ENCODE measurements at places on chromosomes 5 and 9.
A peak's percentile ranks its signal among the peaks of the same experiment; 100 is the strongest.

DNA sequence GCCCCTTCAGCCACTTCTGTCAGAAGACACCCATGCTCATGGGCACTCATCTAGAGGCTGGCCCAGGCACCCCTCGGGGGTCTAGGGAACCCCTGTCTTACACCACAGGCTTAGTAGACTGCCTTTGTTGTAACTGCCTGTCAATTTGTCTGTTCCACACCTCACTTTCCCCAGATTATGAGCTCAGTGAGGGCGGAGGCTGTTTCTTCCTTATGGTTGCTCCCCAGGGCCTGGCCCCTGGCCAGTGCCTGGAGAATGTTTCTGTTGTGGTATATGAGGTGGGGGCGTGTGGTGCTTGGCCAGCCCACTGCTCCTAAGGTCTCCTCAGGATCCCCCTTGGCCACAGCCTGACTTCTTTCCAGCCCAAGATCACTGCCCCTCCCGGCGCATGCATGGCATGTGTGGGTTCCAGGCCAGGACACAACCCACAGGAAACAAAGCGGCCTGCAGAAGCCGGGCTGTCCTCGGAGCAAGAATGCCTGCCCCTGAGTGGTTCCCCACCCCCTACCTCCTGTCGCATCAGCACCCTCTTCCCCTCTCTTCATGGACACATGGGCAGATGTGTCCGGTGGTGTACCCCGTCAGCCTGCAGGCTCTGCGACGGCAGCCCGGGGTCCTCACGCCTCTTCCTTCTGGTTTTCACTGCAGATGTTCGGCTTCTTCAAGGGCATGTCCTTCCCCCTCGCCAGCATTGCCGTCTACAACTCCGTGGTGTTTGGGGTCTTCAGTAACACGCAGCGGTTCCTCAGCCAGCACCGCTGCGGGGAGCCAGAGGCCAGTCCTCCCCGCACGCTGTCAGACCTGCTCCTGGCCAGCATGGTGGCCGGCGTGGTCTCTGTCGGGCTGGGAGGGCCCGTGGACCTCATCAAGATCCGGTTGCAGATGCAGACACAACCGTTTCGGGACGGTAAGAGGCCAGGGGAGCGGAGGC is 17.7 kb downstream of the SLC25A48 start:
- H3K4me3 ChIP-seq: no peak overlapping the region
- peaks cover 6% of the 10 kb centered on the region for H3K27me3 ChIP-seq
- no peak overlapping the region for H3K27ac ChIP-seq
- H3K36me3 ChIP-seq: no peaks in the 10 kb centered on the region
- H3K4me1 ChIP-seq: no peaks in the 10 kb centered on the region

- no peak overlapping the region for H3K27ac ChIP-seq
- no peaks in the 10 kb centered on the region for H3K4me1 ChIP-seq
- no peak overlapping the region for H3K4me3 ChIP-seq
- H3K36me3 ChIP-seq: no peaks in the 10 kb centered on the region
- no peak for DNase-seq
- no peaks in the 10 kb centered on the region for H3K27me3 ChIP-seq
These were observed 234.2 kb upstream of the ADAMTS16 start for GRCh38 chr5:4905674-4906520.

- H3K4me1 ChIP-seq: peaks cover 6% of the 10 kb centered on the region
- no peaks in the 10 kb centered on the region for H3K36me3 ChIP-seq
- H3K4me3 ChIP-seq: no peak overlapping the region
- H3K27ac ChIP-seq: no peak overlapping the region
- H3K27me3 ChIP-seq: peaks cover 26% of the 10 kb centered on the region
These were observed 3.2 kb downstream of the ADAMTS12 start for GRCh38 chr5:33888587-33888986.

DNA sequence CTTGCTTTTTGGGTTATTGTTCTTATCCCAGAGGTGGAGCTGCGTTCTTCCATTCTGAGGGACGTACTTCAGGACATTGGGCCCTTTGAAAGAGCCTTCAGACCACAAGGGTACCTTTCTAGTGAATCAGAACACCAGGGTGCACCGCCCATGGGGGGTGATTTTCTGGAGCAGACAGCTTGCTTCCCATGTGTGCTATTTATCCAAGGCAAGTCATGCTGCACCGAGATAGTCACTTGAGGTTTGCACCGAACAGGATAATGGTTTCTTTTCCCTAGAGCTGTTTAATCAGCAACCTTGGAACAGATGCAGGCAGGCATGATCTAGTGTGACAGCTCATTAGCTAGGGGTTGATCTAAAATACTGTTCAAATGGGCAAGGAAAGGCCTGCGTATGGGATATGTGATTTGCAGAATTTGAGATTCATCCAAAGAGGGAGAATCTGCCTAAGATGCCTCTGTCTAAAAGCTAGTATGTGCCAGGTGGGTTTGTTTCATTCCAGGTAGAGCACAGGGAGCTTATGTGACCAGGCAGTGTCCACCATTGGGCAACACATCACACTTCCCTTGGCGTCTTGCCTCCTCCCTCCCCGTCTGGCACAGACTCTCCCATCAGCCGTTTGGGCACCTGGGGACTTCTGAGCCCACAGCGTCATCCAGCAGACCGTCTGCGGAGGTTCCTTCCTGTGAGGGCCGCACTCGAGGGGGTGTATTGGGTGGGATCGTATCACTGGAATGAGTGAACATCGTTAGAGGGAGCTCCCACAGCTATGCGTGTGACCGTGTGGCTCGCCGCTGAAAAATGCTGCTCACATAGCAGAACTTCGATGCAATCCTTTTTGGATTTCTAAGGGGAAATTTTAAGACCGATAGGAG is 23.0 kb downstream of the ABL1 start:
- no peak for DNase-seq
- H3K27me3 ChIP-seq: no peaks in the 10 kb centered on the region
- H3K4me3 ChIP-seq: no peak overlapping the region
- peaks cover 6% of the 10 kb centered on the region for H3K36me3 ChIP-seq
- H3K27ac ChIP-seq: no peak overlapping the region

DNA sequence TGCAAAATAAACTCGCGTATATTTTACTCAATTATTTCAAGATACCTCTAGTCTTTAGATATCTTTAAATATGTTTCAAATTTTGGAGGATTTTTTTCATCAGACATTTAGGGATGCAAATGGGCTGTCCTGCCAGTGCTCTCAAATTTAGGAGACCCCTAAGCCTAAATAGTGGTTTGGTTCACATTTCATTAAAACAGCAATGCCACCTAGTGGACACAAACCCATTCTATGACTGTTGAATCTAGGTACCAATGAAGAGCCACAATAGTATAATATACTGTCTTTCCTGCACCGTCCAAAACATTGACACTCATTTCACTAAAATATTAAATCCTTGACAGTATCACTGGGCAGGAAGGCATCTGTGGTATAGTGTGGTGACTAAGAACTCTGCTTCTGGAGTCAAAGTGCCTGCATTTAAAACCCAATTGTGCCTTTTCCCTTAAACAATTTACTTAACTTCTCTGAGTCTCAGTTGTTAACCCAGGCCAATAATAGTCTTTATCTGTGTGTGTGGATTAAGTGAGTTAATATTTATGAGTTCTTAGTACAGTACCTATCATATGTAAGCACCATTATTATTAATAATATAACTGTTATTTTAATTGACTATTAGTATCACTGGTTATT is 148.0 kb downstream of the RORB start:
- H3K27me3 ChIP-seq: peaks cover 3% of the 10 kb centered on the region
- no peak overlapping the region for H3K4me3 ChIP-seq
- H3K36me3 ChIP-seq: no peaks in the 10 kb centered on the region
- H3K27ac ChIP-seq: no peak overlapping the region
- no peaks in the 10 kb centered on the region for H3K4me1 ChIP-seq

GRCh38 chr9:68747043-68747533 is 42.0 kb downstream of the PIP5K1B start:
- H3K4me1 ChIP-seq: no peaks in the 10 kb centered on the region
- H3K27me3 ChIP-seq: peaks cover 2% of the 10 kb centered on the region
- H3K4me3 ChIP-seq: no peak overlapping the region
- no peak overlapping the region for H3K27ac ChIP-seq
- DNase-seq: no peak

- H3K27ac ChIP-seq: no peak overlapping the region
- peaks cover 9% of the 10 kb centered on the region for H3K4me1 ChIP-seq
- DNase-seq: no peak
- H3K27me3 ChIP-seq: no peaks in the 10 kb centered on the region
These were observed 9.0 kb downstream of the C5orf63 start for GRCh38 chr5:127064253-127064840.

DNA sequence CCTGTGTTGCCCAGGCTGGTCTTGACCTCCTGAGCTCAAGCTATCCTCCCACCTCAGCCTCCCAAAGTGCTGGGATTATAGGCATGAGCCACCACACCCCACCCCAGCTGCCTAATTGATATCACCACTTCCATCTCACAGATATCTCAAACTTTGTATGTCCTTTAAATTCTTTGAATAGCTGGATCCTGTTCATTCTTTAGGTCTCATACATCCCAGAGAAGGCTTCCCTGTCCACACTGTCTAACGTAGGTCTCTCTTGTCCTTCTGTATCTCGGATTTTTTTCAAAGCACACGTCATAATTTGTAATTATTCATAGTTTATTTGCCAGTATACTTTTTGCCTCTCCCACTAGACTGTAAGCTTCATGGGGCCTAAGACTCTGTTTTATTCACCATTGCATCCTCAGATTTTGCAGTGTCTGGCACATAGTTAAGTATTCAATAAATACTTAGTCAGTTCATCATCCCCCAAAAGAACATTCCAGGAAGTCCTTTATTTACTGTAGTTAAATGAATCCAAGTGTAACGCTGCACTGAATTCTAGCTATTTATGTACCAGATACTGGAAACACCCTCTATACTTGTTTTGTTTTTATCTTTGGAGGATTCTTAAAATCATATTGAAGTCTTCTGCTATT is 10.5 kb downstream of the ARSK start:
- no peaks in the 10 kb centered on the region for H3K27me3 ChIP-seq
- peaks cover 2% of the 10 kb centered on the region for H3K4me1 ChIP-seq
- DNase-seq: no peak
- peaks cover 12% of the 10 kb centered on the region for H3K36me3 ChIP-seq

GRCh38 chr5:154749491-154749890 is 5.7 kb upstream of the LARP1 start:
- no peaks in the 10 kb centered on the region for H3K27me3 ChIP-seq
- no peak overlapping the region for H3K4me3 ChIP-seq
- no peaks in the 10 kb centered on the region for H3K36me3 ChIP-seq
- peaks cover 15% of the 10 kb centered on the region for H3K4me1 ChIP-seq

DNA sequence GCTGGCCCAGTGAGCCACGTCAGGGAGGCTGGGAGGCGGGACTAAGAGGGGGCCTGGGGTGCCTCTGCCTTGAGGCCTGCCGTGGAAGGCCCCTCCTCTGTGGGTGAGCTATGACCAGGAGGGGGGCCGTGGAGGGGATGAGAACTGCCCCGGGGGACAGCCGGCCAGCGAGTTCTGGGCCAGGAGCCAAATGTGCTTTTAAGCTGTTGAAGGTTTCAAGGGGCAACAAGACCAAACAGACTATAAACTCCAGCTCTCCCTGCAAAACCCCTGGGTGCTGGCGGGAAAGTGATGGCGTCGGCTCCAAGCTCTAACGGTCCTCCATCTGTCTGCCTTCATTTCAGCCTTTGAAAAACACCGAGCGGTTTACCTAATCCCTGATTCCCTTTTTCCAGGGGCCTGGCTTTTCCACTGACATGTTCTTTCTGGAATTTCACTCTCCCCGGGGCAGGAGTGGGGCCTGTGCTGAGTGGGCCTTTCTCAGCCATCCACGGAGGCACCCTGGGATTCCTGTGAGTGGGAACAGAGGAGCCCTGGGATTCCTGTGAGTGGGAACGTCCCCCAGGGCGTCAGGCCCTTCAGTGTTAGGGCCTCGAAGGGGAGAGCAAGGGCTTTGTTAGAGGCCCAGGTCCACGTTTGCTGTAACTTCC is 65.6 kb downstream of the COL5A1 start:
- no peaks in the 10 kb centered on the region for H3K36me3 ChIP-seq
- no peak overlapping the region for H3K4me3 ChIP-seq
- no peaks in the 10 kb centered on the region for H3K4me1 ChIP-seq
- H3K27ac ChIP-seq: no peak overlapping the region
- DNase-seq: no peak

DNA sequence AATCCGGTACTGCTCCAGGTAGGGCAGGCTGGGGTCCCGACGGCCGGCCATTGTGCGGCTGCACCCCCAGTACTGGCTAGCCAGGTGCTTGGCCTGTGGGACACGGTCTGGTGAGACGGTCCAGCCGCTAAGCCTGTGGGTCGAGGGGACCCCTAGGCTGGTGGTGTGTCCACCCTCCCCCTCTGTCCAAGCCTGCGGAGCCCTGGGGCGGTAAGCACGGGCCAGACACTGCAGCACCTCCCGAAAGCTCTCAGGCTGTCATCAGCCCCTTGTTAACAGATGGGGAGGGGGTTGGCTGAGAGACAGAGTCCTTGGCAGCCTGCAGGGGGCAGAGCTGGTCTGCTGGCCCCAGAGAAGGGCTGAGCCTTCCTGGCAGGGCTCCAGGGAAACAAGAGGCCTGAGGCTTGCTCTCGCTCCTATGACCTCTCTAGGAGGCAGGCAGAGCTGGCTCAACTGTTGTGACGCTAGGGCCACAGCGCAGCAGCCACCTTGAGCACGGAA is 11.8 kb upstream of the MRNIP start:
- DNase-seq: peak; percentile 20
- no peak overlapping the region for H3K4me3 ChIP-seq
- no peak overlapping the region for H3K27ac ChIP-seq
- H3K36me3 ChIP-seq: peaks cover 19% of the 10 kb centered on the region

GRCh38 chr5:10479154-10479721 is 37.6 kb downstream of the ROPN1L start:
- no peak for DNase-seq
- H3K4me1 ChIP-seq: no peaks in the 10 kb centered on the region
- no peak overlapping the region for H3K4me3 ChIP-seq

DNA sequence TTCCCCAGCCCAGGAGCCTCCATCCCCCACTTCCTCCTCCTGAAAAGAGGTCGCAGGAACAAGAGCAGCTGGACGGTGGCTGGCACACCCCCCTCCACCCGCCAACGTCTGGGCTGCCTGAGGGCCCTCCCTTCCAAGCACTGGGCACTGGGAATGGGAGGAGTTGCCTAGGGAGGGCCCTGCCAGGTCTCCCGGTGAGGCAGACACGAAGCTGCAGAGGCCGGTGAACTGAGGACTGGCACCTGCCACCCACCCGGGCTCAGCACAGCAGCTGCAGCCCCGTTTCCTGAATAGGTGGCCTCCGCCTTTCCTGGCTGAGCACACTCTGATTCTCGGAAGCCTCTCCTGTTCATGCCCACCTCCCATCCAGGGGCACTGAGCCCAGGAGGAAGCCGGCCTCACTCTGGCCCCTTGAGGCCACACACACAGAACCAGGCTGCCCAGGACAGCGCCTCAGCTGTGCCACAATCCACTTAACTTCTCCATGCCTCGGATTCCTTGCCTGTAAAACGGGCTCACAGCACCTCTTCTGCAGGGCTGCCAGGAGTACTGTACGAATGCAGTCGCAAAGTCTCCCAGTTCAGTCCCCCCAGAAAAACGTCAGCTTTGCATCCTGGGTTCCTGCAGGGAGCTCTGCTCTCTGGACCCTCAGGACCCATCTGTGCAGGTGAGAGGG is 1.3 kb downstream of the NPDC1 start:
- no peak for DNase-seq
- H3K4me3 ChIP-seq: peak overlapping the region; percentile 63
- peaks cover 33% of the 10 kb centered on the region for H3K27me3 ChIP-seq
- no peaks in the 10 kb centered on the region for H3K36me3 ChIP-seq
